Keratinocyte (primary cell): ENCODE measurements at places on chromosomes 4 and X.

GRCh38 chrX:77719388-77719787 is 66.6 kb downstream of the ATRX start:
- no peak for DNase-seq

- no peak for DNase-seq
These were observed 108.8 kb downstream of the C4orf51 start for GRCh38 chr4:145788755-145789154.

DNA sequence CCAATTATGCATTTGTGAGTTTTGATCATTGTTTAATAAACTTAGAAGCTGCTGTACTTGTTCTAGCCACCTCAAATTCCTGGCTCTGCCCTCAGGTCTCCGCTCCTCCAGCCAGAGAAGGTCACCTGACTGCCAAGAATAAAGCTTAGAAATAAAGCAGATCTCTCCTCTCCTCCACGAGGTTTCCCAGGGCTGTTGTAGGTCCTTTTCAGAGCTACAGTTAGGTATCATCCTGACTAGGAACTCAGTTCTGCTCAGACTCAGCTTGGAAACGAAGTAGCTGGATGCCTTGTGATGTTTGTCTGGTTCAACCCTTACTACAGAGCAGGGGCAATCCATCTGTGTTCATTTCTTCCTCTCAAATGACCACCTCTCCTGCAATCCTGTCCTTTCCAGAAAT is 79.1 kb upstream of the RAPGEF2 start:
- no peak for DNase-seq

- no peak for DNase-seq
These were observed 100.2 kb upstream of the IL13RA1 start for GRCh38 chrX:118627084-118627758.

- DNase-seq: no peak
These were observed 223.7 kb downstream of the GPAT3 start for GRCh38 chr4:83759611-83760010.

DNA sequence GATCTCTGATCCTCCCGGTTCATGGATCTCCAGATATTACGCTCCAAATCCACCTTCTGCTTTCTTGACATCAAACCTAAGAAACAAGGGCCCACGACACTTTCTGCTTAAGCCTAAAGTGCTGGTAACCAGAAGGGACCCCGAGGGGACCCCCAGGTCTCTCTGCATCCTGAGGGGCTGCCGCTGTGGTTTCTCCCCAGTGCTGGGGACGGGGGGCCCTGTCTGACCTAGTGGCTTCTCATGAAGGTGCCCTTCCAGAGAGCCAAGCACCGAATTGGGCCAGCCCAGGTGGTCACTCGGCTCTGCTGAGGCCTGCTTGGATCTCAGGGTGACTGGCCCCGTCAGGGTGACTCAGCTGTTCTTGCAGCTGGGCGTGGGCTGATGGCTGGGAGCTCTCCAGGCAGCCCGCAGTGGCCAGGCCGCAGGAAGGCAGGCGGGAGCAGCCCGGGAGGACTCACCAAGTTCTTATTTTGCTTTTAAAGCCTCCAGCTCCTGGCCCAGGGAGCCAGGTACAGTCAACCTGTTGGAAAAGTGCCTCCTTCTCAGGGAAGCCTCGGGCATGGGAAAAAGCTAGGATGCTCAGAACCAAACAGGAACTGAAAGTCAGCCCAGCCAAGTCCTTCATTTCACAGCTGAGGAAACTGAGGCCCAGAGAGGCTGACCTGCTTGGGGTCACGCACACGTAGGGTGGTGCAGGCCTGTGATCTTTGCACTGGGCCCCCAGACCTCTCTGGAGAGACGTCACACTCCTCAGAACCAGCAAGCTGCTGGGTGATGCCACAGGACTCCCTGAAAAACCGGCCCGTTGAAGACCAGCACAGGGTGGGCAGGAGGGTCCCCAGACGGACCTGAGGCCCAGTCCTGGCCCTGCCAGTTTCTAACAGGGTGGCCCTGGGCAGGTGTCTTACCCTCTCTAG is 16.7 kb downstream of the BLOC1S4 start:
- no peak for DNase-seq

DNA sequence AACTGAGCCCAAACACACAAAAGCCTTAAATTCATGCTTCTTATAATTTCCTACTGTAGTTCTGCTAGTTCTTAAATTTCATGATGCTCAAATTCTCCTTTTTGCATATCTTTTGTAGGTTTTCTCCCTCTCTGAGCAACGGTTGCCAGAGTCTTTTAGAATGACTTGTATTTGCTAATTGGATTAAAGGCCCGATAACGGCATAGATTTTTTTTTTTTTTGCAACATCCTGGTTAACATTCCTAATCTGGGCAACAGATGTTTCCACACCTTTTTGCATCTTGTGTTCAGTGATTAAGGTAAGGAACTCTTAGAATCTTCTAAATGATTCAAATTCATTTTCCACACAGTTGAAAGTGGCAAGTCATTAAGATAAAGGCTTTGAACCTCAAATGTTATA is 66.3 kb upstream of the ADGRG2 start:
- DNase-seq: no peak
